Right atrium auricular region (tissue), 2 donors: ENCODE measurements at places on chromosomes 1 and 21.

- no peaks in the 10 kb centered on the region for H3K27me3 ChIP-seq
- no peak for DNase-seq
- peaks cover 5% of the 10 kb centered on the region for H3K36me3 ChIP-seq
- H3K4me3 ChIP-seq = no peak overlapping the region
These were observed 6.5 kb downstream of the RRP1B start for GRCh38 chr21:43665879-43666278.

DNA sequence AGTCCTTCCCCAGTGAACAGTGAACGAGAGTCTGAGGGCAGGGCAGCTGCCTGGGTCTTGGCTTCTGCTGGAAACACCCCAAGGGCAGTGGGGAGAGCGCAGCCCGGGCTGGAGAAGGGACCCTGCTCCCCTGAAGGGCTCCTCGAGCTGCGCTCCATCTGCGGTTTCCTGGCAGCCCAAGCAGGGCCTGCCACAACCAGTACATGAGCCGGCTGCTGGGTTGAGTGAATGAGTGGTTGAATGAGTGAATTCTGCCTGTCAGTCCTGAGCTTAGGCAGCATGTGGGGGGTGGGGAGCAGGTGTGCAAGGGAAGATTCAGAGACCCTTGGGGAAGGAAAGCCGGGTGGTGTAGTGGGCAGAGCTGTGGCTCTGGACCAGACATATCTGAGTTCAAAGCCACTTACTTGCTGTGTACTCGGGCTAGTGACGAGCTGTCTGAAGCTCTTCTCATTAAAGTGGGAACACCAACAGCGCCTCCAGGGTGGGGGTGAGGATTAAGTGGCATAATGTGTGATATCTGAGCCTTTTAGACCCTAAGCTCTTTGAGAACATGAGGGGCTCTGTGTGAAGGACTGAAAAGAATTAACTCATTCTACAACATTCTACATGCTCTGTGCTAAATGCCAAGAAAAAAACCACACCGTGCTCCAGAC is 3.7 kb downstream of the OPRD1 start:
- no peak overlapping the region for H3K27ac ChIP-seq
- no peaks in the 10 kb centered on the region for H3K27me3 ChIP-seq
- no peak overlapping the region for H3K4me3 ChIP-seq

DNA sequence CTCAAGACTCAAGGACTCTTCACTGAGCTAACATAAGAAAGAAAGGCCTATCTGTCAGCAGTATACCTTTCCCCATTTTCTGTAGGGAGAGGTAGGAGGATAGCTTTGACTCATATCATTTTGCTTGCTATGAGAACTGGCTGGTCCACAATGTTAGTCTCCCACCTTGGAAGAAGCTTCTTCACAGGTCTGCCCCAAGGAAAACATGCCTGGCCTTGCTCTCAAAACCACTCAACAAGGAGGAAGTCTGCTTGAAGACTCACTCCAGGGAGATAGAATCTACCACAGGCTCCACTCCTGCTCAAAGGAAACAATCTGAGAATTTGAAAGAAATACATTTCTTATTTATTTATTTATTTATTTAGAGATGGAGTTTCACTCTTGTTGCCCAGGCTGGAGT is 29.5 kb upstream of the LAMC1 start:
- H3K36me3 ChIP-seq = no peaks in the 10 kb centered on the region
- H3K27ac ChIP-seq = no peak overlapping the region
- no peaks in the 10 kb centered on the region for H3K4me1 ChIP-seq
- DNase-seq = no peak
- no peaks in the 10 kb centered on the region for H3K27me3 ChIP-seq
- H3K4me3 ChIP-seq = no peak overlapping the region

- no peak overlapping the region for H3K4me3 ChIP-seq
- H3K27me3 ChIP-seq = no peaks in the 10 kb centered on the region
- H3K36me3 ChIP-seq = no peaks in the 10 kb centered on the region
- H3K4me1 ChIP-seq = peaks cover 26% of the 10 kb centered on the region
- no peak for DNase-seq
- H3K27ac ChIP-seq = no peak overlapping the region
These were observed 40.7 kb downstream of the MATN1 start for GRCh38 chr1:30682396-30683275.

- H3K4me1 ChIP-seq = no peaks in the 10 kb centered on the region
- no peak overlapping the region for H3K27ac ChIP-seq
- no peak for DNase-seq
- no peak overlapping the region for H3K4me3 ChIP-seq
- H3K36me3 ChIP-seq = no peaks in the 10 kb centered on the region
- H3K27me3 ChIP-seq = no peaks in the 10 kb centered on the region
These were observed 923.2 kb downstream of the LTN1 start for GRCh38 chr21:28069450-28069923.

DNA sequence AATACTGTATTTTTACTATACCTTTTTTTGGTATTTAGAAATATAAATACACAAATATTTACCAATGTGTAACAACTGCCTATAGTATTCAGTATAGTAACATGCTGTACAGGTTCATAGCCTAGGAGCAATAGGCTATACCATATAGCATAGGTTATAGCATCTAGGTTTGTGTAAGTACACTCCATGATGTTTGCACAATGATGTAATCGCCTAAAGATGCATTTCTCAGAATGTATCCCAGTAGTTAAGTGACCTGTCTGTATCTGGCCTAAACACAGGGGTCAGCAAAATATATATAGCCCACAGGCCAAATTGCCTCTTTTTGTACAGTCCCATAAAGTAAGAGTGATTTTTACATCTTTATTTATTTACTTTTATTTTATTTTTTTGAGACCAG is 24.2 kb downstream of the ZBTB8OS start:
- H3K36me3 ChIP-seq = peaks cover 22% of the 10 kb centered on the region
- H3K27ac ChIP-seq = no peak overlapping the region
- H3K4me3 ChIP-seq = no peak overlapping the region
- DNase-seq = no peak
- no peaks in the 10 kb centered on the region for H3K27me3 ChIP-seq

DNA sequence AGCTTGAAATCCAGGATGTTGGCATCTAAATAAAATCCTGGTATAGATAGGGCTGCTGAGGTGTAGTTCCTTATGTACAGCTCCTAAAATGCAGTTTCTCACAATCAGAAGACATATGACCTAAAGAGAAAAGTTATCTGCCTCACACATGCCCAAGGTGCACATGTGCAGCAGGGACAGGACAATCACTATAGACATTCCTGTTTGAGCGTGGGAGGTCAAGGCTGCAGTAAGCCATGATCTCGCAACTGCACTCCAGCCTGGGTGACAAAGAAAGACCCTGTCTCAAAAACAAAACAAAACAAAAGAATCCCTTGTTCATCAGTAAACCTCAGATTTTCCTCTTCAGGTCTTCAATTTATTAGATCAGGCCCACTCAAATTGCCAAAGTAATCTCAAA is 66.1 kb downstream of the SPATA6 start:
- no peak overlapping the region for H3K4me3 ChIP-seq
- no peaks in the 10 kb centered on the region for H3K36me3 ChIP-seq
- H3K27ac ChIP-seq = no peak overlapping the region
- no peak for DNase-seq
- no peaks in the 10 kb centered on the region for H3K27me3 ChIP-seq

- no peaks in the 10 kb centered on the region for H3K36me3 ChIP-seq
- no peak overlapping the region for H3K4me3 ChIP-seq
- H3K27me3 ChIP-seq = no peaks in the 10 kb centered on the region
- no peak for DNase-seq
- H3K27ac ChIP-seq = no peak overlapping the region
- peaks cover 67% of the 10 kb centered on the region for H3K4me1 ChIP-seq
These were observed 35.8 kb downstream of the LAMC1 start for GRCh38 chr1:183058851-183059502.

DNA sequence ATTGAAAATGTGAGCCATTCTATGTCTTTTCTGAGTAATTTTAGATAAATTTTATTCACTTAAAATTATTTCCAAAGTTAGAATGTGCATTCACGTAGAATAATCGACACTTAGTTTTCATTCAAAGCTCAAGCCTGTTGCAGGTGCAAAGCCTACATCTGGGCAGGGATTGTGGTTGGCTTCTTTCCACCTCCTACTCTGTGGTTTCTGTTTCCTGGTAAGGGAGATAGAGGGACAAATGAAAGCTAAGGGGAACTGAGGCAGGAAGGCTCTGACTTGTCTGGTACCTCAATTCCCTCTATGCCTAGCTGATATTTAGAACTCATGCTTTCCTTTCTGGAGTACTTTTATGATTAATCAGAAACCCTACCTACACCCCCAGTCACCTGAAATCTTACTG is 251.2 kb upstream of the DPYD start:
- DNase-seq = no peak
- no peaks in the 10 kb centered on the region for H3K4me1 ChIP-seq
- H3K4me3 ChIP-seq = no peak overlapping the region
- no peak overlapping the region for H3K27ac ChIP-seq

GRCh38 chr1:208160259-208160819 is 83.8 kb downstream of the PLXNA2 start:
- no peaks in the 10 kb centered on the region for H3K27me3 ChIP-seq
- DNase-seq = no peak
- no peak overlapping the region for H3K4me3 ChIP-seq
- H3K4me1 ChIP-seq = peaks cover 84% of the 10 kb centered on the region

GRCh38 chr1:147522775-147523174 is 18.5 kb upstream of the BCL9 start:
- H3K27me3 ChIP-seq = no peaks in the 10 kb centered on the region
- no peaks in the 10 kb centered on the region for H3K36me3 ChIP-seq
- H3K4me3 ChIP-seq = no peak overlapping the region
- H3K4me1 ChIP-seq = no peaks in the 10 kb centered on the region

DNA sequence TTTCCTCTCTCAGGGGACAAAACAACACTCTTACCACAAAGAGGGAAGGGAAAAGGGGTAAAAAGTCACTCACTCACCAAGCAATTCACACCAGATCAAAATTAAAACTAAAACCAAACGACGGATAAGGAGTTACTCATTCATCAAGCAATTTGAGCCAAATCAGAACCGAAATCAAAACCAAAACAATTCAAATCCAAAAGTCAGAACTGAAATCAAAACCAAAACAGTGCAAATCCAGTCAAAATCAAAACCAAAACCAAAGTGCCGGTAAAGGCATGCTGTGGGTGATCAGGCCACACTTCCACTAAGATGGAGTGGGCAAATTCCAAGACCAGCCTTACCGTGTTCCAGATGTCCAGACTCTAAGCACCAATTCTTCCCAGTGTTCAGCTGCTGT is 717.9 kb downstream of the AMY1C start:
- H3K27ac ChIP-seq = no peak overlapping the region
- H3K4me3 ChIP-seq = no peak overlapping the region
- no peaks in the 10 kb centered on the region for H3K27me3 ChIP-seq

DNA sequence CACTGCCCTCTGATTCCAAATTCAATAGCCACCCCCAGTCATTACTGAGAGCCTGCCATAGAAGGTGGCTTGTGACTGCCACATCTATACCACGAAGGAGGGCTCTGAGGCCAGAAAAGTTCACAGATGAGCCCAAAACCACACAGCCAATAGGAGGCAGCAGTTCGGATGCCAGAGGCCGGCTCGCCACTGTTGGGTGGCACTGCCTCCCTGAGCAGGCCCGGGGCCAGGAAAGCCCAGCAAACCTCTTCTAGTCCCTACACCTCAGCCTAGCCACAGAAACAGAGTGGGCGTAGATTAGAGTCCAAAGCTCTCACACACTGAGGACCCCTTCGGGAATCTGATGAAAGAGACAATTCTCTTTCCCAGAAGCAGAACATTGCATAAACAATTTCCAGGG is 5.9 kb upstream of the CAMK2N1 start:
- H3K4me3 ChIP-seq = no peak overlapping the region
- no peak for DNase-seq
- no peaks in the 10 kb centered on the region for H3K27me3 ChIP-seq
- H3K4me1 ChIP-seq = peaks cover 23% of the 10 kb centered on the region

DNA sequence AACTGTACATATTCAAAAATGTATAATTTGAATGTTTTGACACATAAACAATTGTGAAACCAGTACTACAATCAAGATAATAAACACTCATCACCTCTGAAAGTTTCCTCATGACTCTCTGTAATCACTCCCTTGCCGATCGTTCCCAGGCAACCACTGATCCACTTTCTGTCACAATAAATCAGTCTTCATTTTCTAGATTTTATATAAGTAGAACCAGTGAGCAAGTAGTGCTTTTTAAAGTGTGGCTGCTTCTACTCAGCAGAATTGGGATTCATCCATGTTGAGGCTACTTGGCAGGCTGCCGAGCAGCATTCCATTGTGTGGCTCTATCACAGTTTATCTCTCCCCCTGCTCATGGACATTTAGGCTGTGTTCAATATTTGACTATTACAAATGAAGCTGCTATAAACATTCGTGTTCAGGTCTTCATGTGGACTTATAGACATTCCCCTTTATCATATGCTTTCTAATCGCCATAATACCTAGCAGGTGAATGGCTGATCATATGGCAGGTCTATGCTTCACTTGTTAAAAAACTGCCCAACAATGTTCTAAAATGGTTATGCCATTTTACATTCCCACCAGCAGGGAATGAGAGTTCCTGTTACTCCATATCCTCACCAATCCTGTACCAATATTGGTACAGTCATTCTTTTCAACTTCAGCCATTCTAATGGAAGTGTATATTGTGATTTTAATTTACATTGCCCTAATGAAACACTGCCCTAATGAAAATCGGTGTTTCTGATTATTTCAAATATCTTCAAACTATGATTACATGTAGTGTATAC is 20.5 kb downstream of the TEX38 start:
- H3K36me3 ChIP-seq = peaks cover 49% of the 10 kb centered on the region
- peak overlapping the region; percentile 53 for H3K27ac ChIP-seq
- H3K27me3 ChIP-seq = no peaks in the 10 kb centered on the region
- no peak for DNase-seq
- H3K4me1 ChIP-seq = no peaks in the 10 kb centered on the region

- H3K36me3 ChIP-seq = peaks cover 32% of the 10 kb centered on the region
- no peaks in the 10 kb centered on the region for H3K27me3 ChIP-seq
- no peak for DNase-seq
- H3K4me3 ChIP-seq = no peak overlapping the region
- no peak overlapping the region for H3K27ac ChIP-seq
- H3K4me1 ChIP-seq = no peaks in the 10 kb centered on the region
These were observed 5.7 kb downstream of the CTPS1 start for GRCh38 chr1:40985161-40985560.

- DNase-seq = no peak
- H3K4me3 ChIP-seq = no peak overlapping the region
- peaks cover 88% of the 10 kb centered on the region for H3K36me3 ChIP-seq
- H3K27ac ChIP-seq = no peak overlapping the region
- H3K27me3 ChIP-seq = no peaks in the 10 kb centered on the region
These were observed 19.3 kb downstream of the SH2D2A start for GRCh38 chr1:156797212-156797871.

- peak overlapping the region; percentile 39 for H3K4me3 ChIP-seq
- H3K27ac ChIP-seq = no peak overlapping the region
- no peaks in the 10 kb centered on the region for H3K27me3 ChIP-seq
- DNase-seq = no peak
- peaks cover 26% of the 10 kb centered on the region for H3K4me1 ChIP-seq
- no peaks in the 10 kb centered on the region for H3K36me3 ChIP-seq
These were observed 5.4 kb downstream of the MEX3A start for GRCh38 chr1:156076609-156077429.

- DNase-seq = no peak
- H3K4me3 ChIP-seq = no peak overlapping the region
- no peaks in the 10 kb centered on the region for H3K27me3 ChIP-seq
- no peaks in the 10 kb centered on the region for H3K36me3 ChIP-seq
- H3K4me1 ChIP-seq = no peaks in the 10 kb centered on the region
- no peak overlapping the region for H3K27ac ChIP-seq
These were observed 100.1 kb upstream of the S1PR1 start for GRCh38 chr1:101136739-101137138.

GRCh38 chr1:157156058-157156541 is 17.9 kb upstream of the ETV3 start:
- no peaks in the 10 kb centered on the region for H3K27me3 ChIP-seq
- H3K36me3 ChIP-seq = no peaks in the 10 kb centered on the region
- peak; percentile 71 for DNase-seq
- peaks cover 27% of the 10 kb centered on the region for H3K4me1 ChIP-seq
- peak overlapping the region; percentile 24 for H3K4me3 ChIP-seq
- no peak overlapping the region for H3K27ac ChIP-seq
